Stimulated activated CD4-positive, alpha-beta T cell treated with anti-CD3 and anti-CD28 coated beads, Interleukin-4, amount 100 ng/mL, for 1 hour (primary cell): ENCODE measurements at places on chromosomes 16 and 17.

DNA sequence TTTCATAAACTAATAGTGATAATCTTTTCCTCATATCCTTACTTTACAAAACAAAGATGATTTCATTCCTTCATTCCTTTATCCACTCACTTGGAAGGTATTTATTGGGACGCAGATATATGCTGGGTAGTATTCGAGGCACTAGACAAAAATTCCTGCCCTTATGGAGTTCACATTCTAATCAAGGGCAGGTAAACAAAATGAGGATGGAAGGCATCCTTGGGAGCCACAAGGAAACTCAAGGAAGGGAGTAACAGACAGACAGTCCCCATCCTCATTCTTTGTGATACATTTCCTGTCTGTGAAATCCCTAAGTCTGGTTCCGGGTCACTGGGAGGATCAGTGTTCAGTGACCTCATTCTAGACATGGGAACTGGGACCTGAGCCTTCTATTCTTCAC lies 45.2 kb downstream of the SLC6A2 start:
- DNase-seq: no peak

- DNase-seq: no peak
These were observed 171.7 kb downstream of the C16orf95 start for GRCh38 chr16:87145181-87146176.

DNA sequence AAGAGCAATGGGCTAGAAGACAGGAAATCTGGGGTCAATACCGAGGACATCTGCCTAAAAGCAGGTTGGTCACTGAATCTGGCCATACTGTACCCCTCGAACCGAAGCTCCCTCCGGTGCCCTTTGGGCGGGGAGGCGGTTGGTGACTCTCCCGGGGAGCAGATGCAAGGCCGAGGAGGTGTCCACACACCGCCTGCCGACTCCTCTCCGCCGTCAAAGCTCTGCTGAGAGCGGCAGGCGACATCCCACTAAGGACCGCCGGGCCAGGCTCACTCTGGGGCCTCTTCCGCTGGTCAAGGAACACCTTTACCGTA lies 458 bp downstream of the ZNF200 start:
- DNase-seq: no peak

DNA sequence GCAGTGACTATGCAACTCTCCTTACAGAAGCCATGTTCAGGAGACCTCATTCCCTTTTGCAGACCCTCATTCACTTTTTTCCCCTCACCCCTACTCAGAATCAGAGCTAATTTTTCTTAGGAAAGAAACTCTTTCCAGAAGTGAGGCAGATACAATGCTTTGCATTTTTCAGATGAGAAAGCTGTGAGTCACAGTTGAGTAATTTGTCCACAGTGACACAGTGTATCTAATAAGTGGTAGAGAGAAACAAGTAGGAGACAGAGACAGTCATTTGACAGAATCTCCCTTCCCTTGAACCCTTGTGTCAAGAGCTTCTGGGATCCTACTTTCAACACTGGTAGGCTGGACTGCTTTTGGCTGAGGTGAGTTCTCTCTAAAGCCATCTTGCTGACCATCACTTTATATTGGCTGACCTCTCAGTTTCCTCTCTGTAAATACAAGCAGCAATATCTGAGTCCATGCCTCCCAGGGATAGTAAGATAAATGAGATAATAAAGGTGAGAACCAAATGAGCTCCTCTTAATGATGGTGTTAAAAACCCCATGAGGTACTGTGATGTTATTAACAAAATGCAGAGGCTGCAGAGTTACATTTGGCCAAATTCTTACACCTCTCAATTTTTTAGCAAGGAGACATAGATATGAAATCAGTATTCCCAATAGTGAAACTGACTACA lies 130.8 kb downstream of the CA10 start:
- no peak for DNase-seq

DNA sequence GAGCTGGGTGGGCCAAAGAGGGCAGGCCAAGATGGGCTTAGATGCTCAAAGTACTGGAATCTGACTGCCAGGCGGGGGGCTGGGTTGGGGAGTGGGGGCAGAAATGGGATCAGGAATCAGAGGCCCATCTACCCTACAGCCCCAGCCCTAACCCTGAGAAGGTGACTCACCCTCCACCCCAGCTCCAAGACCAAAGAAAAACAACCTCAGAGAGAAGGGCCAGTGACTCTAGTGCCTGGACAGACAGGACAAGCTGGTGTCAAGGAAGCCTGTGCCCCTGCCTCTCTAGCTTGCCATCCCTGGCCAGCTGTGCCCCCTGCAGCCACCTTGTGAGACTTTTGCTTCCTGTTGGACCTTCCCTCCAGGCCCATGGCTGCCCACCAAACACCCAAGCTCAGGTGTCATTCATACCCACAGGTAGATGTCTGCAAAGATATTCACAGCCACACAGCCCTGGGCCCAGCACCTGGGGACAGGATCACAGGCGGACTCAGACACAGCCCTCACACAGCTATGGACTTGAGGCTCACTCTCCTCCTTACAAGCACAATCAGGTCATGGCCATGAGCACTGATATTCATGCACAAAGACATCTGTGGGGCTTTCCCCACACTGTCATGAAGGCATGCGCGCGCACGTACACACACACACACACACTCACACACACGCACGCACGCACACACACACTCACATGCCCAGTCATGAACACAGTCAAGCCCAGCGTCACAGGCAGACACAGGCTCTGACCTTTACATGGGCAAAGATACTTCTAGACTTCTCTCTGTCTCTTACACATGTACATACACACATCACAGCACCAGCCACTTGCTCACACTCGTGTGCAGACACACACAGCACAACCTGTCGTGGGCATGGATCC lies 2.8 kb downstream of the WNT3 start:
- no peak for DNase-seq
